Prostate gland (tissue), 2 donors: ENCODE measurements at places on chromosomes 4 and X. TPM values are rescaled to one million over a fixed set of nuclear protein-coding genes. Genes with fewer than 3 reads are reported as not detected.

- H3K36me3 ChIP-seq, result no peaks in the 10 kb centered on the region
- H3K27ac ChIP-seq, result no peak overlapping the region
- H3K4me3 ChIP-seq, result no peak overlapping the region
- H3K27me3 ChIP-seq, result no peaks in the 10 kb centered on the region
- H3K4me1 ChIP-seq, result no peaks in the 10 kb centered on the region
Measured at GRCh38 chr4:111854494-111855087, 290.7 kb upstream of the FAM241A start.

DNA sequence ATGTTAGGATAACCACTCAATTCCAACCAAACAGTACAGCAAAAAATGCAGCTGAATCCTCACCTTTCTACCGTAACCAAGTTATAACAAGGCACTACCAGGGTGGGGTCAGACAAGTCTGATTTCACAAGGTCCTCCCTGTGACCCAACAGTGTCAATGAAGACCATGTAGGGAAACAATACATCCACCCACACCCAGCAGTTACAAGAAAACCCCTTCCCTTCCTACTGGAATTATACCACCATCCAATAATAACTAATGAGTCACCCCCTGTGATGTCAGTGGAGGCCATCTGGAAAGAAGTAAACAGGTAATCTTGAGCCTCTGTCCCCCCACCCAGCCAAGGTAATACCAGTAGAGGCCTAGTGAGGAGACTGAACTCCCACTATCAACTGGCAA, 117.6 kb downstream of the FGF16 start:
- H3K4me1 ChIP-seq, result no peaks in the 10 kb centered on the region
- H3K36me3 ChIP-seq, result no peaks in the 10 kb centered on the region
- no peak for DNase-seq
- no peaks in the 10 kb centered on the region for H3K27me3 ChIP-seq
- no peak overlapping the region for H3K27ac ChIP-seq
- H3K4me3 ChIP-seq, result no peak overlapping the region

DNA sequence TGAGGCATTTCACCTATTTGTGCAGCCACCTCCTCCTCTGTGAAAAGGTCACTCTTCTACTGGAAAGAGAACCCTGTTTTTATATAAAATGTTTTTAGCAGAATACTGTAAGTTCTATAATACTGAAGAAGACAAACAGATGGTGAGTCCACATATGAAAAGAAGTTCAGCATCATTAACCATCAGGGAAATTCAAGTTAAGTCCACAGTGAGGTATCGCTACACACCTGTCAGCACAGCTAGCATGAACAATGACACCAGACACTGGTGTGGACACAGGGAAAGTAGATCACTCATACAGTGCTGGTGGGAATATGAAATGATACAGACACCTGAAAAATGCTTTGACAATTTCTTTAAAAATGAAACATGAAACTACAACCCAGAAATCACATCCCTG, 133.0 kb downstream of the MAD2L1 start:
- no peaks in the 10 kb centered on the region for H3K27me3 ChIP-seq
- H3K36me3 ChIP-seq, result no peaks in the 10 kb centered on the region
- H3K27ac ChIP-seq, result no peak overlapping the region
- no peak for DNase-seq

- H3K27ac ChIP-seq, result no peak overlapping the region
- no peak overlapping the region for H3K4me3 ChIP-seq
- no peak for DNase-seq
- H3K36me3 ChIP-seq, result no peaks in the 10 kb centered on the region
- H3K27me3 ChIP-seq, result no peaks in the 10 kb centered on the region
Measured at GRCh38 chr4:23909671-23910070, 19.8 kb upstream of the PPARGC1A start.

The SHROOM2 gene
- total RNA-seq, result 36.8 TPM
